ENCODE measurements at places on chromosomes 1 and 21. TPM values are rescaled to one million over a fixed set of nuclear protein-coding genes. Genes with fewer than 3 reads are reported as not detected.

Gene STPG1
- 9.5 TPM for total RNA-seq

DNA sequence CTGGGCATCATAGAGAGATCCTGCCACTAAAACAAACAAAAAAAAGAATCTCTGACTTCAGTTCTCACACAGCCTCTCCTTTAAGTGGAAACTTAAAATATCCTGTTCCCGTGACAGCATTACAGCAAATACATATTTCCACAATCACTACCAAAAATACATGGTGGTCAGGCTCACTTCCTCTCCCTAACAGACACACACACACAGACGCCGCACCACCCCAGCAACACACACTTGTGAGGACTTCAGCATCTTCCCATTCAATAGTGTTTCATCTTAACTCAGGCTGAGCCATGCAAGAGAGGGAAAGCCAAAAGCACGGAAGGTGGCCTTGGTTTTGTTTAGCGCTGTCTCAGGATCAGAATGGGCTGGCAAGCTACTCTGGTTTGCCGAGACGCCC, 21.9 kb downstream of the KIAA1614 start:
- no peak overlapping the region for H3K27ac ChIP-seq
- no peaks in the 10 kb centered on the region for H3K36me3 ChIP-seq
- DNase-seq = no peak

DNA sequence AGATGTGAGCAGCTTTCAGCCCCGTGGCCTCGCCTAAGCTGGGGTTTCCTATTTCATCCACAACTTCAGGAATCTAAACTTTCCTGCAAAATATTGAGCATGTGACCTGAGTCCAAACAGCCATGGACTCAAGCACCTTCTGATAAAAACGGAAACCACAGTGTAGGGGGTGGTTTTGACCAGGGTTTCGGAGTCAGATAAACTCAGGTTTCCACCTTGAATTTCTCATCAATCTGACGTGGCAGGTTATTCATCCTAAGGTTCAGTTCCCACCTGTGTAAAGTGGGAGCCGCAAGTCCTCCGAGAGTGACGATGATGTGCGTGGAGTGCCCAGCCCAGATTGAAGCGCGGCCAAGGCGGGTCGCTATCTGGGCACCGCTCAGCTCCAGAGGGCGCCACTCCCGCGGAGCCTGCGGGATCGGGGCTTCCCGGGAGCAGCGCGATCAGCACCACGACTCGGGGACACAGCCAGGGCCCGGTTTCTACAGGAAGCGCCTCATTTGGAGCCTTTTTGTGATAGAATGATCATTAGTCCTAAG, 871 bp upstream of the ETS2 start:
- DNase-seq = peak; percentile 84
- no peak overlapping the region for H3K27ac ChIP-seq
- peak overlapping the region; percentile 98 for H3K4me3 ChIP-seq
- H3K4me1 ChIP-seq = peaks cover 2% of the 10 kb centered on the region
- no peaks in the 10 kb centered on the region for H3K27me3 ChIP-seq

DNA sequence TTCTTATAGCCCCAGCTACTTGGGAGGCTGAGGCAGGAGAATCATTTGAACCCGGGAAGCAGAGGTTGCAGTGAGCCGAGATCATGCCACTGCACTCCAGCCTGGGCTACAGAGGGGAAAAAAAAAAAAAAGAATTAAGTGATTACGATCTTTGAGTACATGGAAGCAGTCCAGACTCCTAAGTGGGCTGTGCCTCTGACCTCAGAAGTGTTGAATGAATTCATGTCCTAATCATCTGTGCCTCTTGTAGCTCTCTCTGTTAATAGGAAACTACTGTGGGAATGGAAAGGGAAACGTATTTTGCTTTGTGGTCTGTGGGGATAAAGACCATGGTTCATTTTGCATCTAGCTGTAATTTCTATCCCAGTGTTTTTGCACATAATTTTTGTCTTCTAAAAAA, 8.4 kb upstream of the IVNS1ABP start:
- H3K36me3 ChIP-seq = no peaks in the 10 kb centered on the region
- no peaks in the 10 kb centered on the region for H3K4me1 ChIP-seq

Gene LCE2B
- total RNA-seq = not detected

GRCh38 chr1:19710825-19711611, 46.3 kb downstream of the HTR6 start:
- H3K4me1 ChIP-seq = no peaks in the 10 kb centered on the region
- H3K27ac ChIP-seq = no peak overlapping the region
- H3K36me3 ChIP-seq = no peaks in the 10 kb centered on the region
- H3K27me3 ChIP-seq = no peaks in the 10 kb centered on the region

Gene CFHR3
- 0.70 TPM for total RNA-seq

DNA sequence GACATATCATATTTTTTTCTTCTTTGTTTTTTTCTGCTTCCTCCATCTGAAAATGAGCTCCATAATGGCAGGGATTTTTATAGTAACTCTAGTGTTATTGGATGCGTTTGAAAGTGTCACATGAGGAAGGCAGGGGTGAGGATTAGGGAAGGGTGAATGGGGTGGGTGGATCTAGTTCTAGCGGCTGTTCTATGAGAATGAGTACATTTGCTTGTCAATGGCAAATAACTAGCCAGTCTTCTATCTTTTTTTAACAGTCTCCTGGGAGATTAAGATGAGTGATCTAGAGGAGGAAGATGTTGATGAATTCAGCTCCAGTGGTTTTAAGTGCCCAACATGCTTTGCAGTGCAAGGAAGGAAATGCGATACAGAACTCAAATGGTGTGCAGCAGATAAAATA, 5.8 kb downstream of the OR14I1 start:
- H3K27me3 ChIP-seq = no peaks in the 10 kb centered on the region
- no peak overlapping the region for H3K27ac ChIP-seq
- no peaks in the 10 kb centered on the region for H3K4me1 ChIP-seq
- DNase-seq = no peak
- no peaks in the 10 kb centered on the region for H3K36me3 ChIP-seq
